Pulmonary artery endothelial cell (primary cell): ENCODE measurements at places on chromosomes 13 and 19.

DNA sequence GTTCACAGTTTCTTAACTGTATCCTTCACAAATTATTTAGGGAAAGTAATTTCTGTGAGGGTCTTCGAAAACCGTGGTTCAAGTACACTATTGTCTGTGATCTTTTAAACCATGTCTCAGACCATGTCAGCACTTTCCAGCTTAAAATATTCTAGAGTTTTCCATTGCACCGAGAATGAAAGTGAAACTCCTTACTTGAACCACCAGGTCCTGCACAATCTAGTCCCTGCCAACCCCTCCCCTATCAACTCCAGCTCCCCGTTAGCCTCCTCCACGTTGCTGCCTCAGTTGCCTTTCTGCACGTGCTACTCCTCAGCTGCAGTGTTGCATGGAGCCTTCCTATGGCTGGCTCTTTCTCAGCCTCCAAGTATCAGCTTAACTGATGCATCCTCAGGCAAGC lies 7.2 kb upstream of the STARD13 start:
- DNase-seq, result no peak

- DNase-seq, result no peak
Measured at GRCh38 chr19:47023448-47023794, 3.8 kb downstream of the NPAS1 start.

GRCh38 chr13:44734201-44734707 lies 158.1 kb upstream of the TSC22D1 start:
- no peak for DNase-seq

DNA sequence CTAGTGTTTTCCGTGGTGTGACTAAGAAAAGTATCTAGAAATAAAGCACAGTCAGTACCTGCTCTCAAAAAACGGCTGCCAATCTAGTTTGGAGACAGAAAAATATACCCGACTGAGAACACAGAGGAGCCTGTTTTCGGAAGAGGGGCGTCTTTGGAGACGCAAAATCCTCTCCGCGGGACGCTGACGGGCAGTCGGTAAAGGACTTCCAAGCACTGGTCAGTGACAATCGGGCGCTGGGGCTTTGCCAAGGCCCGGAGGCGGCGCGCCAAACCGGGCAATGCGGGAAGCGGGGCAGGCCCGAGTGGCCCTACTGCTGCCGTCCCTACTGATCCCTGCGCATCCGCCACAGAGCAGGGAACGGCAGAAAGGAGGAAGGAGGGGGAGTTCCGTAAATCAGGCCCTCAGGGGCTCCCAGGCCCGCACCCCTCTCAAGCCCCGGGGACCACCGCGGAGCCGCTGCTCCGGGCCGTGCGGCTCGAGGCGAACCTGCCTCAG lies 588 bp upstream of the DPY19L3 start:
- DNase-seq, result no peak

DNA sequence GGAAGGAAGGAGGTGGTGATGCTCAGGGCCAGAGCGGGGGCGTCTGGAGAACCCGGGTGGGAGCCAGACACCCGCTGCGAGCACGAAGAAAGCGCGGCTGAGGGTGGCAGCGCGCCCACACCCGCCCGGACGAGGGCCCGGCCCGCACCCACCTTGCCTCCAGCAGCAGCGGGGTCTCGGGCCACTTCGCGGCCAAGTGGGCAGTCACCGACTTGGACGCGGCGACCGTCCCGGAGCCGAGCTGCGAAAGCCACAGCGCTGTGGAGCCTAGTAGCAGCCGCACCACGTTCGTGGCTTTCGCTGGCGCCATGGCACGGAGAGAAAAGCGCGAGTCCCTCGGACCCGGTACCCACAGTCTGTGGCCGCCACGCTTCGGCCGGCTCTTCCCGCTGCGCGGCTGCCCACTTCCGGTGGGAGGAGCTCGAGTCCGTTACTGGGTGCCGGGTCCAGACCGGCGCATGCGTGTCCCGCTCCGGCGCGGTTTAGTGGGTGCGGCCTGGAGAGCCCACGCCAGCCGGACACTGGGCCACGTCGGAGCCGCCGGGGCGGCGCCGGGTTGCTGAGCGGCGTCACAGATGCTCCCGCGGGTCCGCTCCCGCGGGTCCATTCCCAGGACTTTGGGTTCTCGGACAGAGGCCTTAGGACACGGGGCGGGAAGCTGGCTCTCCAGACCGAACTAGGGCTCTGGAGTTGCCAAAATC lies at the start of gene UGGT2:
UGGT2 (minus strand) TSS at position 399 of the 701 bp plus-strand sequence; CDS start at position 310, 89 bp downstream.
- peak; percentile 67 for DNase-seq

GRCh38 chr13:110105136-110105535 lies 201.8 kb downstream of the COL4A1 start:
- DNase-seq, result no peak

DNA sequence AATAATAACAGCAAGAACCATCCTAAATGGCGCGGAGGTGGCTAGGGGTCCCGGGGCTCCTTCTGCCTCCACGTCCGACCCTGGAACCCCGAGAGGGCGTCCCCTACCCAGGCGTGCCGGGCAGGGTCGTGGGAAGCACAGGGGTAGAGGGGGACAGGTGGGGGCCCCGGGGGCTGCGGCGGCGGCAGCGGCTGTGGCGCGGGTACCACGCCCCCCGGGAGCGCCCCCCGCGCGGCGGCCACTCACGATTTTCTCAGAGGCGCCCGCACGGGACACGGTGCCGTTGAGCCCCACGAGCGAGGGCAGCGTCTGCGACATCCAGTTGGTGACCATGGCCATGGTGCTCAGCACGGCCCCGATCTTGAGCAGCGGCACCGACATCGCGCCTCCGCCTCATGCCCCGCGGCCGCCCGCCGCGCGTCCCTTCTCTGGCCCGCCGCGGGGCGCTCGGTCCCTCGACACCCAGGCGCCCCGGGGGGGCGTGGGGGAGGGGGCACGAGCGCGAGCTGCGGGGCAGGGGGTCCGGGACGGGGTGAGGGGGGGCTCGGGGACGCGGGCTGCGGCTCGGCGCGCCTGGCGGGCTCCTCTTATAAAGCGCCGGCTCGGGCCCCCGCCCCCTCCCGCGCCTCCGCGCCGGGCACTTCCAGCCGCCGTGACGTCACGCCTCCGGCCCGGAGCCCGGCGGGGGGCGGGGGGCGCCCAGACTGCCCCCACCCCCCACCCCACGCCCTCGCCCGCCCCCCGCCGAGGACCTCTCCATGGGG lies 22.9 kb downstream of the OLFM2 start:
- no peak for DNase-seq

- DNase-seq, result peak; percentile 5
Measured at GRCh38 chr13:109494925-109495369, 291.4 kb downstream of the IRS2 start.

- DNase-seq, result no peak
Measured at GRCh38 chr19:49356382-49356781, 5.8 kb downstream of the TEAD2 start.

DNA sequence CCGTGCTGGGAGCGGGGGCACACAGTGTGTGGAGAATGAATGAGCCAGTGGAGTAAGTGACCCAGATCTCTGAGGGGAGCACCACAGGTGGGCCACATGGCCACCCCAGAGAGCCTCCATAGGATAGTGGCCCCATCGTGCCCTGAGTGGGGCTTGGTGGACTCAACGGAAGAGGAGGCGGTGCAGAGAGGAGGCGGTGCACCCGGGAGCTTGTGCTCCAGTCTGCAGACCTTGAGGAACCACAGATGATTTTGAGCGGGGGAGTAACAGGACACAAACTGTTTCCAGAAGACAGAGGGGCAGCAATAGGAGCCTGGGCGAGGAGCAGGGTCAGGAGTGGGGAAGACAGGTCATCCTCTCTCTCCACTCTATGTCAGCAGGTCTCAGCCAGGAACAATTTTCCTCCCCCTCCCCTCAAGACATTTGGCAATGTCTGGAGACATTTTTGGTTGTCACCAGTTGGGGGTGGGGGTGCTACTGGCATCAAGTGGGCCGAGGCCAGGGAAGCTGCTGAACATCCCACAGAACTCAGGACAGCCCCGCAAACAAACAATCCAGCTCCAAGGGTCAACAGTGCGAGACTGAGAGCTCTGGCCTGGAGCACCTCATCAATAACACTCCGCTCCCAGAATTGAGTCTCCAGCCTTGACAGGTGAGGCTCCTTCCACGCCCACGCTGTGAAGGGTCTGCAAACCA lies 182.2 kb downstream of the USP12 start:
- DNase-seq, result no peak

DNA sequence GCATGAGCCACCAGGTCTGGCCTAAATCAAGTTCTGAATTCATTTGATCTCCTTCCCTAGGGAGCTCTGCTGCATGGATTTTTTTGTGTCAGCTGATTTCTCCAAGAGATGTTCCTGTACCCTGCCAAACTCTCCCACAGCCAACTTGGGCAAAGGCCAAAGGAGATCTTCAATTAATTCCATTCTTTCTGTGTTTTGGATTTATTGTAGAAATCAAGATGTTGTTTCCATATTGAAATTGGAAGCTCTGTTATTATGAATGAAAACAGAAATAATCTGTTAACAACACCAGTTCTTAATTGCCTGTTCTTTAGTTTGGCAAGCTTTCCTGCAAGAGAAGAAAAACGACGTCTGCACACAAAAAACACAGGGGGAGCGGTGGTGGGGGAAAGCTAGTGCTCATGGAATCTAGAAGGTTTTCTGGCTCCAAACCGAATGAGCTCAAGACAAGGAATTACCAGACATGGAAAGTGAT lies 86.5 kb upstream of the ABCC4 start:
- no peak for DNase-seq
